ENCODE measurements at places on chromosomes 7 and 10. TPM values are rescaled to one million over a fixed set of nuclear protein-coding genes. Genes with fewer than 3 reads are reported as not detected.
A peak's percentile ranks its signal among the peaks of the same experiment; 100 is the strongest.

DNA sequence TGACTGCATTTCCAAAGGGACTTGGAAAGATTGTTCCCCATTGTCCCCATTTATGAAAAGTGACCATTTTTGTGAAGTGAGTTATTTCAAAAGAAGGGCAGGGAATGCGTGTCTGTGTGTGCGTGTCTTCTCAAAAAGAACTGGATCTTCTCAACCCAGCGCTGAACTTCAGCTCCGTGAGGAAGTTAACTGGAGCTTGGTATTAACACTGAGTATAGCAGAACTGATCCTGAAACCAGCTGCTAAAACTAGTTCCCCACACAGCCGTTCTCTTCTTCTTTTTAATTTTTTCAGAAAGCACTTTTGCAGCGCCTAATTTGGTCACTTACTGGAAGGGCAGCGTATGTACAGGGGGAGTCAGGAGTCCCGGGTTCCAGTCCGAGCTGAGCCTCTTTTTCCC lies 45.8 kb upstream of the PLEKHA1 start:
- no peak for DNase-seq

Gene OR2A42
- not detected for total RNA-seq

Gene MYO1G
- 0.08 TPM for total RNA-seq

Gene GNB2
- 317 TPM for total RNA-seq

GRCh38 chr10:49759787-49760551 lies 2.2 kb downstream of the OGDHL start:
- DNase-seq: no peak

- no peak for DNase-seq
Measured at GRCh38 chr7:26437003-26437532, 145.4 kb downstream of the SNX10 start.

Gene FAM25C
- not detected for total RNA-seq

GRCh38 chr10:15360566-15360965 lies 10.5 kb downstream of the FAM171A1 start:
- DNase-seq: no peak

DNA sequence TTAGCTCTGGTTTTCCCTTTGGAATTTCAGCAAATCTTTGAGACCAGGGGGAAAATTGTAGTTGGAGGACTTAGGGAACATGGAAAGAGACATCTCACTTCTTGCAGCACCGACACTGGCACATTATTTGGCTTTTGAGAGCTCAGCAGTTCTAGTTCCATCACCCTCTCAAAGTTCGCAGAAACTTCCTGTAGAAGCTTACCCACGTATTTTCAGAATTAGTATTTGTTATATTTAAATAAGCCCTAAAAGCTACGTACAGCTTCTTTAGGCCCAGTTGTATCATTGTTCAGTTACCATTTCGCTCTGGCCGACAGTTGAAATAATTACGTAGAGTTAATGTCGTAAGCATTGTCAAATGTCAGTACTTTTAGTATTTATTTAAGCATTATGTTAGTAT lies 13.4 kb downstream of the CEP55 start:
- no peak for DNase-seq

Gene NRP1
- 15.7 TPM for total RNA-seq

- DNase-seq: peak; percentile 31
Measured at GRCh38 chr10:123380491-123381085, 226.4 kb downstream of the BUB3 start.

GRCh38 chr10:18400201-18400905 lies 251.0 kb downstream of the NSUN6 start:
- DNase-seq: no peak

GRCh38 chr10:558891-559766 lies 130.3 kb downstream of the DIP2C start:
- DNase-seq: no peak

DNA sequence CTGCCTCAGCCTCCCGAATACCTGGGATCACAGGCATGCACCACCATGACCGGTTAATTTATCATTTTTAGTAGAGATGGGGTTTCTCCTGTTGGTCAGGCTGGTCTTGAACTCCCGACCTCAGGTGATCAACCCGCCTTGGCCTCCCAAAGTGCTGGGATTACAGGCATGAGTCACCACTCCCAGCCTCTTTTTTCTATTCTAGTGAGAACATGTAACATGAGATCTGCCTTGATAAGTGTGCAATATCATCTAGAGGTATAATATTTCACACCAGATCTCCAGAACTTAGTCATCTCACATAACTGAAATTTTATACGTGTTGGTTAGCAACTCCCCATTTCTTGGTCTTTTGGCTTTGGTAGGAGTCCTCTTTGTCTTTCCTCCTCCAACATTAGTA lies 656.9 kb downstream of the CNTNAP2 start:
- DNase-seq: no peak

Gene HPS1
- 49.8 TPM for total RNA-seq

DNA sequence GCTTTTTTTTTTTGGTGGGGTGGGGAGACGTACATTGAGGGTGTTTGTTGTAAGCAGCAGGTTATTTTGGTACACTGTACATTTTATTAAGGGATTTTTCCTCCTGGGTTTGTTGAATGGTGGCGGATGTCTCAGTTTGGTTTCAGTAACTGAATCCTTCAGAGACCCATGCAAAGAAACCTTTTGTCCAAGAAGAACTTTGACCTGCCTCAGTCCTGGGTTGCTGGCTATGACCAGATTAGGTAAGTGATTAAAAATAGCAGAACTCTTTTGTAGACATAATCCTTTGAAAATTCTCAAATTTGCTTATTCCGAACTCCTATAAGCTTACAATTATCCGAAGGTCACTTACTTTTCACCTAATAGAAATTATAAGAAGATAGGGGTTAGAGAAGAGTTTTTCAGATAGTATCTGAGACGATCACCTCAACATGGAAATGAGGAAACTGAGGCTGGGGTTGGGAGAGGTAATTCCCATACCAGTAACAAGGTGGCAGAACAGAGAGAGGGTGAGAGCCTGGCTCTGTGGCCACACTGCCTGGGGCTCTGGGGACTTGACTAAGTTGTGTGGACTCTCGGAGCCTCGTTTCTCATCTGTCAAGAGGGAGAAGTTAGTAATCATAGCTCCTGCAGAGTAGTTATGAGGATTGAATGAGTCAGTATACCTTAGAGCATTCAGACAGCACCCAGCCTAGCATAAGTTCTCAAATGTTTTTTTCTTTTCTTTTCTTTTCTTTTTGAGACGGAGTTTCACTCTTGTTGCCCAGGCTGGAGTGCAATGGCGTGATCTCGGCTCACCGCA lies 87.4 kb downstream of the CCNY start:
- DNase-seq: no peak

DNA sequence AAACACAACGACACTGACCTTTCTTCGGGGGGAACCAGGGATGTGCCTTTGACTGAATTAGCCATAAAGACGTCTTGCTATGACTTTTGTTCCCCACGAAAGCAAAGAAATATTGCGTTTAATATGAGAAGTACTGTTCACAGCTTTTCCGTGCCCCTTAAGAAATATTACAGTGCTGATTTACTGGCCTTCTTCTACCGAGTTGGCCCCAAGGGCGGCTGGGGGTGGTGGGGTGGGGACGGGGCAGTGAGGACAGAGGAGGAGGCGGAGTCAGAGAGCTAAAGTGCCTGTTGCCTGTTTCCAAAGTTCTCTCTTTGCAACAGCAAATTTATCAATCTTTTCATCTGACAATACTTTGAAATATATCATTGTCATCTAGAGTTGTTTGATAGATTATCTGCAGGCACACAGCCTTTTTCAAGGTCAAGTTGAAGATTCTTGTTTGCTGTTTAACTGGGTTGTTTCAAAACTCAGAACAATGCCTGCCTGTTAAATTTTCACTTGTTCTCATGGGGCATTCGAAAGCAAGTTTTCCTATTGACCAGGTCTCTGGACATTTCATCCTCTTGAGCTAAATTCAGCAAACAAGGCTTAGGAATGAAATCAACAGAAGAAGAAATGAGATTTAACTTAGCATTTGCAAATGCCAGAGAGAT lies 9.0 kb downstream of the PTF1A start:
- DNase-seq: no peak

Gene PON3
- 3.6 TPM for total RNA-seq

DNA sequence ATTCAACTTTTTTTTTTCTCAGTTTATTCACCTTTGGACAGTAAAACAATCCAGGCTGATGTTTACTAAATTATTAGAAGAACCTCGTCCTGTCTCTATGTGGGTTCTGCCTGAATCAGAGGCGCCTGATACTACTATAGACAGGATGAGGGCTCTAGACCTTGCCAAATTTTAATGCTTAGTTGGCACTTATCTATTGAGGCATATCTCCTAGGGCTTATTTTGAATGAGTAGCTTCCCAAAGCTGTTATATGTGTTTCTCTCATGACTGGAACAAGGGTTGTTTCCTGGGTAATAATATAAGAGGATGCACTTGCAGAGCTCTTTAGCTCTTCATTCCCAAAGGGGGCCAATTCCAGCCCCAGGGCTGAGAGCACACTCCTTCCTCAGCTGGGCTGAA lies 23.6 kb downstream of the HECW1 start:
- no peak for DNase-seq

DNA sequence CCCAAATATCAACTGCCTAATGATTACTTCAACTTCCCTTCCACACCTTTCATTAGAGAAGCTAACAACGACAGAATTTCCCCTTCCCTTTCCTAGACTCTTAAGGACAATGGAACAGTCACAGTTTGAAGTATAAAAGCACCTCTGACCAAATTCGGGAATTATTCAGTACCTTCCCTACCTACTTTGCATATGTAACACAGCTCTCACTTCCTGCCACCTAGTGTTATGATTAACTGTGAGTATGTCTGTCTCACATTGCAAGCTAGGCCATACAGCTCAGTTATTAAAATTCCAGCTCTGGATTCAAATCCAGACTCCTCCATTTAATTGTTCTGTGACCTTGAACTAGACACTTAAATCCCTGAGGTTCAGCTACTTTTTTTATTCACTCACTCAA lies 44.8 kb upstream of the HPSE2 start:
- DNase-seq: no peak

DNA sequence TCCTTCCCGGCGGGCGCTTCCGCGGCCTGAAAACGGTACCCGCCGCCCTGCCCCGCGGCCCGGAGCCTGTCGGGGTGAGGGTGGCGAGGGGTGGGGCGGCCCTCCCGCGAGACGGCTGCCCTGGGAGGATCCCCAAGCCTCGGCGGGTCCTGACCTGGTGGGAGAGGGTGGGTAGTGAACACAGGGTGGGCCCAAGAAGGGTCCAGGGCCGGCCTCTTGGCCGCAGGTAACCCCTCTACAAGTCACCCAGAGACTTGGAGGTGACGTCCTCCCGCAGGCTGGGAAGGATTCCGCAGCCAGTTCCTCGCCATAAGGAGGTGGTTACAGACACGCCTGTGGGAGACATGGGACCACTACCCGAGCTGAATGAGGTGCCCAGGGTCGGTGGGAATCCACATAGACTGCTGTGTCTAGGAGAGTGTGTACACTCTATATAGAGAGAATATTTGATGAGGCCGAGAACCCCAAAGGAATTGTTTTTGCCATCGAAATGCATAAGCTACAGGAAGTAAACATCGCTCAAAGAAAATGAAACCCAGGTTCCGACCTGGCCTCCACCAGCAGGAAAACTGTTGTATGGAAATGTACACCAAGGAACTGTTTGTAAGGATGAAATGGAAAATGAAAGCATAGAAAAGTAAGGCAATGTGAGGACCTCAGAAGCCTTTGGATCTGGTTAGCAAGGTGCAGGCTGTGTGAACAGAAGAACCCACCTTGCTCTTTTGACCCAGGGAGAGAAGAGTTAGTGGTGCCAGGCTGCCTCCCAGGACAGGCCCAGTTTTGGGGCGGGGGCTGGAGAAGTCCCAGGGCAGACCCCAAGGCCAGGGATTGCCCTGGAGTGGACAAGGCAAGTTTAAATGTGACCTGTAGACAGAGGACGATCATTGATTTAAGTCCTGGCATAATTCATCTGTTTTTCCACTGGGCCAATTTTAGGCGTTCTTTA lies 659 bp downstream of the OPTN start:
- DNase-seq: peak; percentile 43

DNA sequence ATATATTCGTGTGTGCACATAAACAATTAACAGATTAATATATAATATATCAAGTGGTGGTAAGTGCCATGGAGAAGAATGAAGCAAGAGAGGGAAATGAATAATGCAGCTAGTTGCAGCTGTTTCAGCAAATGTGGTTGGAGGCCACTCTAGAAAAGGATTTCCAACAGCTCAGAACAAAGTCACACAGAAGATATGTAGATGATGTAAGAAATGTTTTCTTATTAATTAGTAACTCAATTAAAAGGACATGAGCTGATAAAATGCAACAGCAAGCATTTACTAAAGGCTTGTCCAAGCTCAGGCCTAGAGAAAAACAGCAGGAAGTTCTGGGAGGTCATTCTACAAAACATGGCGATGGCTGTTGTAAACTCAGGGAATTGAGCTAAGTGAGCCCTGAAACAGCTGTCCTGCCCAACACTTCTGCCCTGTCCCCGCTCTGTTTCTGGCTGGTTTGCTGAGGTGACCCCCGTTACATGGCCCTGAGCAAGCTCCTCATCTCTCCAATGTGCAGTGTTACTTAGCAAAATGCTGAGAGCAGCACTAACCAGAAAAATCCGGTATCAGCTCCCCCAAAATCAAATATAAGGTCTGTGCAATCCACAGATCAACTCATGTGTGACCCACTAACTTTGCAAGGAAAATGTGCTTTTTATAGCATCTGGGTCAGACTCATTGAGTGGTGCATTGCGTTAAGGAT lies 23.4 kb upstream of the C10orf67 start:
- no peak for DNase-seq

DNA sequence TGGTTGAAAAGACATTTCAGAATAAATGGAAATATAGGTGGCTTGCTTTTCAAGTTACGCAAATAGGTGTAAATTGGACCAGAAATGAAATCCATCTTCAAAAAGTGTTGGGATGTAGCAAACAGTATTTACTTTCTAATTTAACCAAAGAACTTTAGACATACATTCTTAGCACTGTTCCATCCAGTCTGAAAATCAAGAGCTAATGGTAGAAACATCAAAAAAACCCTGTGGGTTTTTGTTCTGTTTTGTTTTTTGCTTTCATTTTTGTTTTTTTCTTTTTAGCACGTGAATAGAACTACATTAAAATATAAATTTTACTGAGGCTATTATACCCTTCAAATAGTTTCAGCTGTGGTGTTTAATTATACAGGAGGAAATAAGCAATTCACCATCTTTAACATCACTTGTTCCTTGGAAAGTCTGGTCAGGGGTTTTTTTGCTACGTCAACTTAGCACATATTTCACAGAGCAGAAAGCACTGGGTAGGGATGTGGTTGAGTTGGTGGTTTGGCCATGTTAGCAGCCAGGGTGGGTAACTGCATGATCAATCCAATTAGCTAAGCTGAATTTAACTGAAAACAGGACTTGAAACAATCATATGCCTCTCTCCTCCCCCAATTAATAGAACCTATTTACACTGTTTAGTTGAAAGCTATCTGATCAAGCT lies 275.4 kb upstream of the PFKP start:
- DNase-seq: no peak

Gene C10orf88
- total RNA-seq: 1.8 TPM

Gene TRUB1
- total RNA-seq: 16.8 TPM

- no peak for DNase-seq
Measured at GRCh38 chr10:125337510-125337909, 177.1 kb upstream of the CTBP2 start.

GRCh38 chr10:787933-788651 lies 98.6 kb upstream of the DIP2C start:
- DNase-seq: no peak
